ENCODE measurements at places on chromosomes 13 and 19. TPM values are rescaled to one million over a fixed set of nuclear protein-coding genes. Genes with fewer than 3 reads are reported as not detected.

GRCh38 chr13:41696163-41697003, 239.0 kb downstream of the RGCC start:
- peaks cover 28% of the 10 kb centered on the region for H3K4me1 ChIP-seq
- H3K27ac ChIP-seq, result peak overlapping the region; percentile 34
- H3K4me3 ChIP-seq, result no peak overlapping the region
- H3K27me3 ChIP-seq, result no peaks in the 10 kb centered on the region

- peaks cover 14% of the 10 kb centered on the region for H3K4me1 ChIP-seq
- peaks cover 21% of the 10 kb centered on the region for H3K36me3 ChIP-seq
- H3K27ac ChIP-seq, result no peak overlapping the region
- no peak overlapping the region for H3K4me3 ChIP-seq
- H3K27me3 ChIP-seq, result no peaks in the 10 kb centered on the region
These were observed 4.2 kb downstream of the BLOC1S3 start for GRCh38 chr19:45182758-45183157.

GRCh38 chr13:33634546-33634982, 183.4 kb upstream of the RFC3 start:
- no peak for DNase-seq
- no peaks in the 10 kb centered on the region for H3K27me3 ChIP-seq
- H3K4me3 ChIP-seq, result no peak overlapping the region
- no peak overlapping the region for H3K27ac ChIP-seq

GRCh38 chr13:101875717-101876393, 423.4 kb downstream of the ITGBL1 start:
- H3K4me1 ChIP-seq, result no peaks in the 10 kb centered on the region
- no peaks in the 10 kb centered on the region for H3K36me3 ChIP-seq
- no peak overlapping the region for H3K27ac ChIP-seq
- H3K4me3 ChIP-seq, result no peak overlapping the region
- no peak for DNase-seq

- no peaks in the 10 kb centered on the region for H3K36me3 ChIP-seq
- peak overlapping the region; percentile 22 for H3K4me3 ChIP-seq
These were observed 3.7 kb downstream of the SNRPA start for GRCh38 chr19:40754611-40755247.

GRCh38 chr19:15288146-15288963, 44.0 kb downstream of the BRD4 start:
- DNase-seq, result peak; percentile 92
- H3K4me3 ChIP-seq, result no peak overlapping the region
- H3K36me3 ChIP-seq, result no peaks in the 10 kb centered on the region
- H3K27me3 ChIP-seq, result no peaks in the 10 kb centered on the region
- H3K4me1 ChIP-seq, result peaks cover 100% of the 10 kb centered on the region
- no peak overlapping the region for H3K27ac ChIP-seq

DNA sequence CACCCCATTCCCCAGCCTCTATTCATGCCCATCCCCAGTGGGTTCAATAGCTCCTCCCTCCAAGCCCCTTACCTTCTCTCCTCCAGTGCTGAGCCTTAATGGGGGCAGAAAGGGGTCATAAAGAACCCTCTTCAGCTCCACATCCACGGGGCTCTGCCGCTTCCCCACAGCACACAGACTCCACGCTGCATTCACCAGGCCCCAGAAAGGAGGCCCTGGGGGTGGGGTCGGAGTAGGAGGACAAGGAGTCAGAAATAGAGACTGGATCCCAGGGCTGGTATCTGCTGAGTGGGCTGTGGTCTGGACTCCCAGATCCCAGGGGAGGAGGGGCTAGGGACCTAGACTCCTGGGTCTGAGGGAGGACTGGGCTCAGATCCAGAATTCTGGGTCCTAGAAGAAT, 1.6 kb downstream of the CA11 start:
- H3K4me3 ChIP-seq, result no peak overlapping the region
- DNase-seq, result no peak
- no peaks in the 10 kb centered on the region for H3K36me3 ChIP-seq
- no peak overlapping the region for H3K27ac ChIP-seq
- H3K27me3 ChIP-seq, result no peaks in the 10 kb centered on the region

DNA sequence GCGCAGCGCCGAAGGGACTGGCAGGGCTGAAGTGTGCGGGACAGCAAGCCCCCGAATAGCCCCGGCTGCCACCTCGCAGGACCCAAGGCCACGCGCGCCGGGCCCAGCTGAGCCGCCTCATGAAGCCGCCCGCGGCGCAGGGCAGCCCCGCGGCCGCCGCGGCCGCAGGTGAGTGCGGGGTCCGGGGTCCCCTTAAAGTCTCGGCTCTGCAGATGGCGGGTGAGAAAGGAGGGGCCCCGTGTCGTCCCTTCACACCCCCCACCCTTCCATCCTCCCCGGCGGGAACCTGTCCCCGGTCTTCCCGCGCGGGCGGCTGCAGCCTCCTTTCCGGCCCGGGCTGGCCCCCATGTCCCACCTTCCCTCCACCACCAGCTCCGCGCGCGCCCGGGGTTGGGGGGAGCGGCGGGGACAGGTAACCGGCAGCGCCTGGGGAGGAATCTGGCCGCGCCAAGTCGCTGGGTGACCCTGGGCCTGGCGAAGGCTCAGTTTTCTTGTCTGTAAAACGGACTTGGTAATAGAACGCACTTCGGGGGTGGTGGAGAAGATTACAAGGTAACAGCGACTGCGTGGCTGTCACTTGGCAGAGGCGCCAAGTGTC, 338 bp downstream of the RGCC start:
- DNase-seq, result peak; percentile 86
- peaks cover 61% of the 10 kb centered on the region for H3K4me1 ChIP-seq
- peak overlapping the region; percentile 46 for H3K27ac ChIP-seq
- H3K36me3 ChIP-seq, result no peaks in the 10 kb centered on the region
- H3K27me3 ChIP-seq, result peaks cover 26% of the 10 kb centered on the region
- H3K4me3 ChIP-seq, result peak overlapping the region; percentile 72

DNA sequence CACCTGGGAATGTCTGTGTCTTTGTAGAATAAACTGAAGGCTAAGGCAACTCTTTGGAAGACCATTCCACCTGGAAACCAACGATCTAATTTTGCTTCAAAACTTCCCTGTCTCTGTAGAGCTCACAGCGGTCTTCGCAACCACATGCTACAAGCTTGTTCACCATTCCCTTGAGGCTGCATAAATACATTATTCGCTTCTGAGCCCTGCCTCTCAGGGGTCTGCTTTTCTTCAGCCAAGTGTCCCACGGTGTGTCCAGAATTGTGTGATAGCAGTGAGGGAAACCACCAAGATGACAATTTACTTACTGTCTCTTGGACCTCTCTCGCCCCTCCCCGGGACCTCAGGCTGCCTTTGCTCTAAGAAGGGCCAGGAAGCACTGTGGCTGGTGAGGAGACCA, 51.1 kb downstream of the GPR12 start:
- no peak for DNase-seq
- no peak overlapping the region for H3K27ac ChIP-seq
- H3K27me3 ChIP-seq, result peaks cover 22% of the 10 kb centered on the region

DNA sequence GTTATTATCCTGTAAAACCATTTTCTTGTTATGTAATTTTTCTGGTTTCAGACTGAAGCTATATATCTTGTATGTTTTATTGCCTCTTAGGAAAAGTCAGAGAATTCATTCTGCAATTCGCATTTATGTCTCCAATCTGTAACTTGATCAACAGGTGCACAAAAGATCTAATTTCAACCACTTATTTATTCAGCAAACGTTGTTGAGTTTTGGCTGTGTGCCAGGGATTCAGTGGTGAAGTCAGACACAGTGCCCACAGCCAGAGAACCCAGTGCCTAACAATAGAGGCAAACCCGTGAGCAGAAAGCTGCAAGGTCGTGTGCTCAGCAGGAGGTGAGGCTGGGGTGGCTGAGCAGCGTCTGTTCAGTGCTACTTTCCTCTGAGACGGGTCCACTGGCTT, 119.5 kb upstream of the MCF2L start:
- no peak overlapping the region for H3K4me3 ChIP-seq
- H3K27ac ChIP-seq, result no peak overlapping the region
- H3K27me3 ChIP-seq, result no peaks in the 10 kb centered on the region
- H3K36me3 ChIP-seq, result peaks cover 90% of the 10 kb centered on the region

- no peaks in the 10 kb centered on the region for H3K36me3 ChIP-seq
- no peak overlapping the region for H3K27ac ChIP-seq
- H3K27me3 ChIP-seq, result no peaks in the 10 kb centered on the region
- peak; percentile 58 for DNase-seq
- H3K4me3 ChIP-seq, result no peak overlapping the region
These were observed 31.6 kb downstream of the ATP11A start for GRCh38 chr13:112721198-112722104.

- H3K27me3 ChIP-seq, result no peaks in the 10 kb centered on the region
- no peak overlapping the region for H3K4me3 ChIP-seq
- no peaks in the 10 kb centered on the region for H3K4me1 ChIP-seq
- no peaks in the 10 kb centered on the region for H3K36me3 ChIP-seq
These were observed 635.4 kb upstream of the ARGLU1 start for GRCh38 chr13:107203146-107203847.

GRCh38 chr19:48683349-48683748, 10.5 kb upstream of the NTN5 start:
- H3K4me1 ChIP-seq, result no peaks in the 10 kb centered on the region
- peak overlapping the region; percentile 19 for H3K4me3 ChIP-seq
- peak overlapping the region; percentile 32 for H3K27ac ChIP-seq
- no peaks in the 10 kb centered on the region for H3K27me3 ChIP-seq
- no peak for DNase-seq
- H3K36me3 ChIP-seq, result no peaks in the 10 kb centered on the region

DNA sequence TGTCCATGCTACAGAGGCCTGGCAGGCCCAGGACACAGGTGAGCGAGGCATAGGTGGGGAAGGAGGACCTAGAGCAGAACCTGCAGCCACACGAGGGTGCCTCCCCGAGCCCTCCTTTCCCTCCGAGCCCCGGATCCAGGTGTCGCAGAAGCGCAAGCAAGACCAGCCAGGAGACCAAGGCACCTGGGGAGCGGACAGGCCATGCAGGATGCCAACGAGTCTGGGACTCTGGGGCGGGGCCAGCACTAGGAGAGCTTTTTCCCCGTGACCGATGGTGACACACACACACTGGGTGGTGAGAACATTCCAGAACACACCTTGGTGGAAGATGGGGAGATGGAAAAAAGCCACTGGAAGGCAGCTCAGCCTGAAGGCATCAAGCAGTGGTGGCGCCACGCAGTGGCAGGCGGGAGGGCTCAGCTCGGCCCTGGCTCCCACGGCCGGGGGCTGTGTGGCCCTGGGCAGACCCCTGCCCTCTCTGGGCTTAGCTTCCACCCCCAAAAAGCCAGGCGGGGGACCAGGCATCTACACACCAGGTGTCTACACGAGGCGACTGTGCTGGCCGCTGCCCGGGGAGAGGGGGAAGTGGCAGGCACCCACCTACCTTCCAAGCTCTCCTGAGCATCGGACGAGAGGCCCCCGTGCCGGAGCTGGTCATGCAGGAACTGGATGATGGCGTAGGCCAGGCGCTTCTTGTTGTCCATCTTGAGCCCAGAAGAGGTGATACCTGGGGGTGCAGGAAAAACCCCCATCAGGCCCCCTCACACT, 14.5 kb downstream of the SGTA start:
- H3K27ac ChIP-seq, result no peak overlapping the region
- peaks cover 4% of the 10 kb centered on the region for H3K4me1 ChIP-seq
- H3K4me3 ChIP-seq, result no peak overlapping the region
- peaks cover 74% of the 10 kb centered on the region for H3K36me3 ChIP-seq
- peak; percentile 62 for DNase-seq
- no peaks in the 10 kb centered on the region for H3K27me3 ChIP-seq

Gene C19orf67
- polyA plus RNA-seq, result not detected

Gene ATP4B
- 0.09 TPM for polyA plus RNA-seq

Gene CCDC124
- polyA plus RNA-seq, result 62.4 TPM

Gene TPRX1
- polyA plus RNA-seq, result not detected

Gene TTYH1
- polyA plus RNA-seq, result 1.2 TPM

All from spleen (tissue), 13 donors.